Karpas-422 (cell line): ENCODE measurements at places on chromosomes 13 and 19. TPM values are rescaled to one million over a fixed set of nuclear protein-coding genes. Genes with fewer than 3 reads are reported as not detected.

GRCh38 chr19:15669891-15670290 is 3.0 kb upstream of the CYP4F12 start:
- no peak for DNase-seq

- no peak for DNase-seq
These were observed 802.3 kb upstream of the ARGLU1 start for GRCh38 chr13:107370015-107370785.

DNA sequence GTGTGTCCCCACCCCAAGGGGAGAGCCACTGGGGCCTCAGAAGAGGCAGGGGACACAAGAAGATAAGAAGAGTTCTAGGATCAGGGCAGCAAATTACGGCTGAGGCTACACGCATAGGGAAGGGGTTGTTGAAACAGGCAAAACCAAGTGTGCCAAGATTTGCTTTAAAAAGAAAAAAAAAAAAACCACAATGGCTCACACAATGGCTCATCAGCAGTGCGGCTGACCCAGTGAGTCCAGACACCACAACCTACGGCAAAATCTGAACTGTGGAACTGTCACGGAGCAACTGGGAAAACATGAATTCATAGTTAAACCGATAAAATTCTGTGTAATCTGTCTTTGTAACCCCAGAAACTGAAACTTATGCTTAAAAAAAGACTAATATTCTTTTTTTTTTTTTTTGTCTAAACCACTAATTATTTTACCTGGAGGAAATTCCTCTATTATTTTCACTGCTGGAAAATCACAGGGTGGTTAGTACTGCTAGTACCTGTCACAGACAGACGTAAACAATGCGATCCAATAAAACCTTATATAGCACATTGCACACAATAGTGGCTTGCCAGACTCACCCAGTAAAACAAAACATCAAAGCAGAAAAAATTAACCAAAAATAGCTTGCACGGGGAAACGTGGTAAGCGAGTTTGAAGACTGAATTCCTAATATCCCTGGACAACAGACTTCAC is 325.4 kb upstream of the TSHZ3 start:
- DNase-seq, result no peak

- DNase-seq, result no peak
These were observed 17.4 kb upstream of the SIGLEC6 start for GRCh38 chr19:51548891-51549305.

DNA sequence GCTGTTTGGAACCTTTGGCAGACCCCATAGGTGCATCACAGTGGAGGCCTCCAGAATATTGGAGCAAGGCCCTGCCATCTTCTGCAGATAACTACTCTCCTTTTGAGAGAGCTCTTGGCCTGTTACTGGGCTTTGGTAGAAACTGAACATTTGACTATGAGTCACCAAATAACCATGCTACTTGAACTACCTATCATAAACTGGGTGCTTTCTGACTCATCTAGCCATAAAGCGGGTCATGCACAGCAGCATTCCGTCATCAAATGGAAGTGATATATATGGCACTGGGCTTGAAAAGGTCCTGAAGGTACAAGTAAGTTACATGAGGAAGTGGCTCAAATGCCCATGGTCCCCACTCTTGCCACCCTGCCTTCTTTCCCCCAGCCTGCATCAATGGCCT is 782.5 kb upstream of the SLITRK6 start:
- DNase-seq, result no peak

PLA2G4C gene
- 2.6 and 5.9 TPM in 2 replicates for total RNA-seq

MUC16 gene
- total RNA-seq, result not detected in 2 replicates
